NCI-H2081 (cell line): ENCODE measurements at places on chromosomes 1 and 21.

GRCh38 chr1:176541663-176542062 is 78.7 kb downstream of the PAPPA2 start:
- DNase-seq = no peak

DNA sequence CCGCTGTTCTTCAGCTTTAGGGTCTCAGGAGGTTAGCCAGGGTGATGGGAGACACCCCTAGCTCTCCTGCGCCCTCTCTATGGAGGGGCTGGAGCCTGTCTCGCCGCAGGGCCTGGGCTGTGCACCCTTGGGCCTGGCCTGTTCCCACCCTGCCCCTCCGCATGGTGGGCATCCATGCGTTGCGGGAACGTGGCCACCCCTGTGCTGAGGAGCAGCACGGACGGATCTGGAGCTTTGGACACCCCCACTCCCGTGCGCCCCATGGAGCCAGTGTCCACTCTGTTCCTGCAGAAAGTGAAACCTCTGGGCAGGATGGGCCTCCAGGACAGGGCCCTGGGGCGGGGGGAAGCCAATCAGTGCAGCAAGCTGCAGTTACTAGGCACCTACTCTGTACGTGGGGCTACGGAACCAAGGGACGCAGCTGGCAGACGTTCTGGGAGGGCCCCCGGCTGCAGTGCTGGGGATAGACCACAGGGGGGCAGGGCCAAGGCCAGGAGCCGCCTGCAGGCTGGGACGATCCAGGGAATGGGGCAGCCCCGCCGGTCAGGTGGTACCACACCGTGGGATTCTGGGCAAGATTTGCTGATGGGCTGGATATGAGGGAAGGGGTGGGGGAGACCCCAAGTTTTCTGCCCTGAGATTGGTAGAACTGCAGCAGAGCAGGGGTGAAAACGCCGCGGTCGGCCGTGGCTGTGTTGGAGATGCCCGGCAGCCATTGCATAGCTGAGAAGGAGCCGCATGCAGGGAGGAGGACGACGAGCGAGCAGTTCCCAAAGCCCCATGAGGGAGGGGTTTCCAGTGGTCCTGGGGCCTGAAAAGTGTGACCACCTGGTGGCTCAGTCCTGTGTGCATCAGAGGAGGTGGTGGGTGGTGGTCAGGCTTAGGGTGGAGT is 43.3 kb downstream of the TP73 start:
- no peak for DNase-seq

GRCh38 chr1:29599826-29600225 is 363.5 kb downstream of the PTPRU start:
- DNase-seq = no peak

GRCh38 chr1:24960071-24960801 is 30.2 kb upstream of the RUNX3 start:
- DNase-seq = no peak

DNA sequence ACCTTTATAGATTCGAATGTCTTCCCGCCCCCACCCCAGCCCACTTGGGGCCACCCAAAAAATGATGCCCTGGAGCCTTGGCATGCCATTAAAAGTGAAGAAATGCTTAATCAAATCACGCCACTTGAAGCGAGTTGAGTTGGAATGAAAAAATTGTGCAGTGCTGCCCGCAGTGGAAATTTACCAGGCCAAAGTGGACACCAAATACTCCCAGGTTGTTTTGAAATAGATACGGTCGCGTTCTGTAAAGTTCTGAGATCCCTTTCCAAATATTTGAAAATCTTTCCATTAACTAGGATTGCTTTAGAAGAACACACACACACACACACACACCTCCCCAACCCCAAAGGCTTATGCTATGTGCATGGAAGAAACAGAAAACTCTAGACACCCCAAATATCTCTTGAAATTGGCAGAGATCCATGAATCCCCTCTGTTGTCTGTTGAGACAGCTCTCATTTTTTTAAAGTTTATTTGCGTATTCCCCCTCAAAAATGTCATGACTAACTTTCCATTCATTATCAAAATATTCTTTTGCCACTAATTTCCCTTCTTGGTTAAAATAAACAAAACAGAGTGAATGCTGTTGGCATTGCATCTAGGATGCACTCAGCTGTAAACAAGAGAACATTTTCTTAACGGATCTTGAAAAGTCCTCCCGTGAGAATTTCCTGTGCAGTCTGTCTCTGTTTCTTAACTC is 142.3 kb upstream of the KCNE2 start:
- no peak for DNase-seq

GRCh38 chr1:222798116-222798515 is 16.7 kb upstream of the DISP1 start:
- DNase-seq = no peak

- DNase-seq = no peak
Observed at GRCh38 chr1:31418626-31419323, 5.8 kb downstream of the SERINC2 start.

DNA sequence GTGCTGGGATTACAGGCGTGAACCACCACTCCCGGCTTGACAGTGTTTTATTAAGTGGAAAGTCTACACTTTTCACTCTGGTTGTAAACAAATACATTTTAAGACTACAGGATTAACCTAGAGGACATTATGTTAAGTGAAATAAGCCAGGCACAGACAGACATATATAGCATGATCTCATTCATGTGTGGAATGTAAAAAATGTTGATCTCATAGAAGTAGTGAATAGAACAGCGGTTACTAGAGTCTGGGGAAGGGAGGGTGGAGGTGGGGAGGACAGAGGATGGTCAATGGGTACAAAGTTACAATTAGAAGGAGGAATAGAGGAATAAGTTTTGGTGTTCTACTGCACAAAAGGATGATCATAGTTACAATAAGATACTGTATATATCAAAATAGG is 16.9 kb downstream of the CTH start:
- DNase-seq = no peak

DNA sequence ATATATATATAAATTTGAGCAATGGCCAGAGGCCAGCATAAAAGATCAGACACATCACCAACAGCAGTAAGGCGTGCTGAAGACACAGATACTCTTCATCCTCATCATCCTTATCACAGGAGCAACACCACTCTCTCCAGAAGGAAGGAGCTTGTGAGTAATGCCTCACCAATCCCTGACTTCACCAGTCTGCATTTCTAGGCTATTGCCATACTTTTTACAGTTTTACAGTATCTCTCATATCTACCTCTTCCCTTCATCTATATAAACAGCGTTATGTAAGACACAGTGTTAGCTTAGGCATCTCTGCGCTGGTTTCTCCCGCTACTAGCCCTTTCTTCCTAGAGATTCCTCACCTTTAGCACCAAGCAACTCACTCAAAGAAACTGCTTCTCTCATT is 2.4 kb upstream of the ABL2 start:
- no peak for DNase-seq

- DNase-seq = no peak
Observed at GRCh38 chr1:155000411-155000725, 2.2 kb upstream of the ZBTB7B start.

GRCh38 chr1:212346601-212347000 is 61.4 kb downstream of the PPP2R5A start:
- no peak for DNase-seq

- DNase-seq = peak; percentile 94
Observed at GRCh38 chr1:201791779-201792173, 37.2 kb upstream of the IPO9 start.

GRCh38 chr1:37474697-37475379 is 458 bp downstream of the ZC3H12A start:
- no peak for DNase-seq

- DNase-seq = no peak
Observed at GRCh38 chr1:70101231-70101630, 104.1 kb downstream of the LRRC40 start.

- DNase-seq = peak; percentile 53
Observed at GRCh38 chr1:119475866-119476439, 31.1 kb upstream of the HSD3B1 start.

DNA sequence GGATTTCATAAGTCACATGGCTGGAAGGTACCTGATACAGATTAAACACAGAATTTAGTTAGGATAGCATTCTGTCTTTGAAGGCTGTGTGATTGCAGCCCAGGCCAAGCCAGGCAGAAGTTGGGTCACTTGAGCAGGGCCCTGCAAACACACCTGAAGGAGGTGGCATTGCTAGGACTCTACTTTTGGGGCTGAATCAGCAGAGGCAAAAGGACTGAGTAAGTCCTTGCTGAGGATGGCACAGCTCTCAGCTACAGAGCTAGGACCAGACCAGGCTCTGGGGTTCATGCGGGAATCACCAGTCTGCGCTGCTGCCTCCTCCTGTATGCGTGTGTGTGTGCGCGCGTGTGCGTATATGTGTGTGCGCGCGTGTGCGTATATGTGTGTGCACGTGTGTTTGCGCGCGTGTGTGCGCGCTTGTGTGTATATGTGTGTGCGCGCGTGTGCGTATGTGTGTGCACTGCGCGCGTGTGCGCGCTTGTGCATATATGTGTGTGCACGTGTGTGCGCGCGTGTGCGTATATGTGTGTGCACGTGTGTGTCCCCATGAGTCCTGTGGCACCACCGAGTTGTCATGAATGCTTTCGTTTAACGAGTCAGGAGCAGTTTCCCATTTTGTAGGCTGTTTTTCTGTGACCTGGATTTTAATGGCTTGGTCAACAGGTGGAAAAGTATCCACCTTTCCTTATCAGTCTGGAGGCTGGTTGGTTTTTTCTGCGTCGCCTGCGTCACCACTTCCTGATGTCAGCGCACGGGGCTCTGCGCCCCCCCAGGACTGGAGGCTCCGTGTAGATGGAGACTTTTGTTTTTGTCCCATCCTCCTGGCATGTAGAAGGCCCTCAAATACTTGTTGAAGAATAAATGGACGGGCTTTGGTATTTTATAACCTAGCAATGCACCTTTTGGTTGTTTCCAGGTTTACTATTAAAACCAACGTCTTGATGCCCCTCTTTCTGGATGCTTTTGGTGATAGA is 34.7 kb downstream of the ADARB1 start:
- no peak for DNase-seq

DNA sequence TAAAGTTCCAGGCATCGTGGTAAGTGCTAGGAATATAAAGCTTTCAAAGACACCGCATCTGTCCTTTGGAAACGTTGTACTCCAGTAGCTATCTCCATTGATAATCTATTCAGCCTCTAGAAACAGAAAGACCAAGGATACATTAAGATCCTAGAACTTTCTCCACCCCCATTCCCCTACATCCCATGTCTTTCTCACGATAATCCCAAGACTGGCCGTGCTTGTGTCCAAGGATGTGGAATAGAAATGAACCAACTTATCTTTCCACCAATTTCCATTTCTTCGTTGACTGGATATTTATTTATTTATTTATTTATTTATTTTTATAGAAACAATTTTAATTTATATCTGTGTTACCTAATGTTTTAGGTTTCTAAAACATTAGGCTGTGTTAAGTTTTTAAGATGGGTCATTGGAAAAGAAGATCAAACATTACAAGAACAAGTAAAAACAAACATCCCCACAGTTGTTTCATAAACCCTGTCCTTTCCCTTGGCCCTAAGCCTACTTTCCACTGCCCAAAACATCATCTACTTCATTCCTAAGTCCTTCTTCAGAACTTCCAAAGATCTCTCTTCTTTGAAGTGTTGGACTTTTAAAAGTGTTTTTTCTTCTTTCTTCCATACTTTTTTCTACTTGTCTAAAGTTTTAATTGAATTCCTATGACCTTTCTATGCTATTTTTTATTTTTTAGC is 39.7 kb downstream of the LRRC8C start:
- no peak for DNase-seq

GRCh38 chr1:90781534-90781933 is 64.4 kb upstream of the BARHL2 start:
- no peak for DNase-seq

DNA sequence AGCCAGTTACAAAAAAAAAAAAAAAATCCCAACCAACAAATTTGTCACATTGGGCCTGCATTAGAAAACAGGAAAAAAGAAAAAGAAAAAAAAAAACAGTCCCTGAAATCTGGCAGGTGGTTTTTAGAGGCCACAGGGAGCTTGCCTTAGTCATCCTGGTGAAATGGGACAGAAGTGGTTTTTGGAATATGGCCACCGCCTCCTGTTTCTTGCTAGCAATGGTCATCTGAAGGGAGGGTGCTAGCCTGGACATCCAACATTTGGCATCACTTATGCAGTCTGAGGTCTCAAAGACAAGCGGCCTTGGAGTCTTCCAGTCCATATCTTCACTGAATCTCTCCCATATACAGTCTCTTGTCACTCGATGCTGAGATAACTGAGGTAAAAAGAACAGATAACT is 20.1 kb upstream of the NKAIN1 start:
- no peak for DNase-seq
